IMR-90 (cell line): ENCODE measurements at places on chromosomes 7 and 10. TPM values are rescaled to one million over a fixed set of nuclear protein-coding genes. Genes with fewer than 3 reads are reported as not detected.

The UTF1 gene
- total RNA-seq = not detected in 2 replicates

The SVOPL gene
- not detected in 2 replicates for total RNA-seq

The SPDYE3 gene
- total RNA-seq = not detected in 2 replicates

The ELMO1 gene
- not detected in 2 replicates for total RNA-seq

The FEZF1 gene
- not detected in 2 replicates for total RNA-seq

The CHAT gene
- not detected in 2 replicates for total RNA-seq

The NPTX2 gene
- total RNA-seq = under 0.01 TPM in 2 replicates

The CTAGE8 gene
- total RNA-seq = not detected in 2 replicates

The TSPAN15 gene
- total RNA-seq = not detected in 2 replicates

The NPSR1 gene
- not detected in 2 replicates for total RNA-seq

The ERCC6 gene
- 14.9 and 18.1 TPM in 2 replicates for total RNA-seq

The PAX4 gene
- total RNA-seq = not detected in 2 replicates

The ITGB8 gene
- 10.2 and 10.8 TPM in 2 replicates for total RNA-seq

The FKBP6 gene
- total RNA-seq = not detected in 2 replicates

The ACSM6 gene
- not detected in 2 replicates for total RNA-seq

The PPP1R9A gene
- not detected in 2 replicates for total RNA-seq

The CAMK2G gene
- total RNA-seq = 18.9 and 20.4 TPM in 2 replicates

The PRSS37 gene
- total RNA-seq = not detected in 2 replicates

The ADO gene
- 8.1 and 11.4 TPM in 2 replicates for total RNA-seq

The NUTM2D gene
- 0.54 and 0.56 TPM in 2 replicates for total RNA-seq

The TACR2 gene
- not detected in 2 replicates for total RNA-seq
